Liver (tissue), 10 donors: ENCODE measurements at places on chromosomes 4 and X.

- no peak for DNase-seq
Observed at GRCh38 chr4:123168812-123169211, 227.8 kb upstream of the SPRY1 start.

- DNase-seq, result no peak
Observed at GRCh38 chrX:103210056-103210455, 4.9 kb upstream of the BEX4 start.

GRCh38 chr4:30789219-30789671 lies 69.1 kb downstream of the PCDH7 start:
- no peak for DNase-seq

DNA sequence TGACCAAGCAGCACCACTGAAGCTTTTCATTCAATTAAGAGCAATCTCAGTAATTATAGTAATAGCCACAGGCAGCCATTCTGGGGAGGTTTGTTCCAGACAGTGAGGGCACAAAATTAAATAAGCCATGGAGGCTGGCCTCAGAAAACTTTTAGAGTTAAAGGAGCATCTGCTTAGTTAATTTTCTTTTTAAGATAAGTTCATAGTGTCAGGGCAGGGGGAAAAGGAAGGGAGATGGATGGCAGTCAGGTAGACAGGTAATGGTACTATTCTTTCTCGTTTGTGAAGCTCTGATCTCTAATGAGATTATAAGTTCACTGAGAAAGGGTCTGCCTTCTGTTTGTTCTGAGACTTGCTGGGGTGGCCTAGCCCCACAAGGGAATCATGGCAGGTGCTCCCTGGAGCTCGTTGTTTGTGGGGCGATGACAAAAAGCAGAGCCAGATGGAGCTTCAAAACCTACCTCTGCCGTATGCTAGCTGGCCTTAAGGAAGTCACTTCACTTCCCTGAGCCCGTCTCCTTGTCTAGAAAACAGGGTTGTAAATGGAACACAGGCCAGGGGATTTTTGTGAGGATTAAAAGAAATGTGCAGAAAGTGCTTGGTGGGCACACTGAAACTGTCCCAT lies 44.6 kb upstream of the FGFBP2 start:
- DNase-seq, result no peak

DNA sequence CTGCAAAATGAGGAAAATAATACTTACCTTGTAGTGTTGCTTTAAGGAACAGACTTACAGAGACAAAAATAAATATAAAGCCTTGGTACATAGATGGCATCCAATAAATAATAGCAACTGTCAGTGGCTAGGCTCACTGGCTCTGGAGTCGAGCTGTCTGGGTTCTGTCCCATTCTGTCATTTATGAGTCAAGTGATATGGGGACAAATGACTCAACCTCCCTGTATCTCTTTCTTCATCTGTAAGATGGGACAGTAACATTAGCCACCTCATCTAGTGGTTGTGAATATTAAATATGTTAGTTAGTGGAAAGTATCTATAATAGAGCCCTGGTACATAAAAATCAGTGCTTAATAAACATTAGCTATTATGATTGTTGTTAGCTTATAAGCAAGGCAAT lies 16.7 kb upstream of the GATB start:
- no peak for DNase-seq

DNA sequence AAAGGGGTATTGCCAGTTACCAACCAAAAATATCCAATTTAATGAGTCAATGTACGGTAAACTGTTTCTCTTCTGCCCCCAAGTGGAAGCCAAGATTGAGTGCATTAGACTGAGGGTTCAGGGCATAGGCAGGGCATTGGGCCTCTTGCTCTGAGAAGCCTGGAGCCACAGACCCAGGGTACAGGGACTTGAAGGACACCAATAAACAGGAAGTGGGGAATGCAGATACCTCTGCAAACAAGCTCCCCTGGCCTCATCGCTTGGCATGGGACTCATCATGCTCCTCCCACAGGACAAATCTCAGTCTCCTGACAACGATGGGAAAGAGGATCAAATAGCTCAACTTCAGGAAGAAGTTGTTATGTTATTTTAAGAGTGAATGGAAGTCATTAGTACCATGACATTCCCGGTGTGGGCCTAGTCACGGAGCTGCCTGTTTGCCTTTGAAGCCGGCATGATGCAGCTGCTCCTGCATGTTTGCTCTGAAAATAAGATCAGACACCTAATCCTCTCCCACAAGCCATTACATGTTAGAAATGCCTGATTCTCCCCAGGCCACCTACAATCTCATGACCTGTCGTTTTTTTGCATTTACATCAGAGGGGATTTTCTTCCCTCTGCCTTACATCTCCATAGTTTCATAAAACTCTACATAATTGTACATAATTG lies 224.2 kb downstream of the RCHY1 start:
- no peak for DNase-seq

DNA sequence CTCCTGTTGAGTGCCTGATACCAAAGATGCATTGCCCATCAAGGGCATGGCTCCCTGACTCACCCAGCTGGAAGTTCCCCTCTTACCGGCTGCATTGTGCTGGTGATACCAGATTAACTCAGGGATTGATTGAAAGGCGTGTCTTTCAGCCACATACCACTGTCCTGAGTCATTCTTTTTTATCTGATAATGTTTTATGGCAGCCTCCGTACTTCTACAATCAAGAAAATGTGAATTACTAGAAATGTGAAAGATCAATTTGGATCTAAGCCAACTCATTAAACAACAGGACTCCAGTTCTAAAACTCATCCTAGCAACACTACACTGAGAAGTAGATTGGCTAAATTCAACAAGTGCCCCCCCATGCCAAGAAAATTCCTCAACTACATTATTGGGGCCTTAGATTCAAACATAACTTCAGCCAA lies 40.0 kb downstream of the TXK start:
- no peak for DNase-seq

DNA sequence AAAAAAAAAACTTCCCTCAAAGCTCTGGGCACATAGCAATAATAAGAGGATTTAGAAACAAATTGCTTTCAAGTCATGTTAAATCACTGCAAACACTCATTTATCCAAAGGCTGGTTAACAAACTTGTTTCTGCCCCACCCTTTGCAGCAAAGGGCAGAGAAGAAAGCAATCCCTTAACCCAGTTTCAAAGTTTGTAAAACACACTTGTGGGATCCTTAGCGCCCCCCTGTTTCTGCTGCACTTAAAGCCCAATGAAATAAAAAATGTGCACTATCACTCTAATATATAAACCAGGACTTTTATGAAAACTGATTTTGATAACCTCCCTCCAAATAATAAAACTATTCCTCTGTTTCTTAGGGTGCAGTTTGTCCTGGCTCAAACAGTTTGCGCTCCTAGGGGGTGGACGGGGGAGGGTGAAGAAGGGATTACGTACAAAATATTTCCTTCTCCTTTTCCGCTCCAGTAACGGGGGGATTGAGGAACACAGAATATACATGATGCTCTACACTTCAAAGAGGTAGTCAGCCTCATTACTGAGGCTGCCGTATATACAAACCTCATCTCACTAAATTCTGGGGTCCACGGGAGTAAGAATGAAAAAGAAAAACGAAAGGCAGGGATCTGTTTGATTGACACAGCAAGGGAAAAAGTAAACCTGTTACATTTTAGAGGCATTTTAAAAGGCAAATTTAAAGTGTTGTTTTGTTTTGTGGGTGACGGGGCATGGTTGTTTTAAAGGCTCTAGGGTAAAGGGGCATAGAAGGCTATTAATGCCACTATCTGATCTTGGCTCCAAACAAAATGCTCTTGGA lies 3.1 kb upstream of the PCDH10 start:
- no peak for DNase-seq

DNA sequence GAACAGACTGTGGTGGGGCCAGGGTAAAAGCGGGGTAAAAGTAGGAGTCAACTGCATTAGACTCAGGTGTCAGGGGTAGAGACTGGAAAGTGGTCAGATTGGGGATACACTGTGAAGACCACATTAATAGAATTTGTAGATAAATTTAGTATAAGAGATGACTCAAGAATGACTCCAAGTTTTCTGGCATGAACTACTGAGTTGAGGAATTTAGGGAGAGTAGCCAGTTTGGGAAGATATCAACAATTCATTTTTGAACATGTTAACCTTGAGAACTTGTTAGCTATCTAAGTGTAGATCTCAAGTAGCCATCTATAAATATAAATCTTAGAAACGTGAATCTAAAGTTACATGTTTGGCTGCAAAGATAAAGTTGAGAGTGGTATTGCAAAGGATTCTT lies 206.9 kb upstream of the HCCS start:
- no peak for DNase-seq

DNA sequence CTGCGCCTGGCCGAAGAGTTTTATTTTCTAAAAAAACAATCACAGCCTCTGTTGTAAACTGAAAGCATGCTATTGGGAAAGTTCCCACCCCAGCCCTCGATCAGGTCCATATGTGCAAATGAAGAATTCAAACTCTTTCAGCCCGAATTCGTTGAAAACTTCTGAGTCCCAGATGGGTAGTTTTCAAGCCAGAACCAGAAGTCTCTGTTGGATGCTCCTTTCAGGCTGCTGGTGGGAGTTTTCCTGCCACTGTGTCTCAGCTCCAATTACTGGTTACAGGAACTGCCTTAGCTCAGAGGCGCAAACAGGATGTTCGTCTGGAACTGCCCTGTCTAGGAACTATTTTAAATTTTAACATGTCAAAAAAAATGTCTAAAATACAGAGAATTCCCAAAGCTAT lies 9.3 kb upstream of the ALG13 start:
- no peak for DNase-seq

DNA sequence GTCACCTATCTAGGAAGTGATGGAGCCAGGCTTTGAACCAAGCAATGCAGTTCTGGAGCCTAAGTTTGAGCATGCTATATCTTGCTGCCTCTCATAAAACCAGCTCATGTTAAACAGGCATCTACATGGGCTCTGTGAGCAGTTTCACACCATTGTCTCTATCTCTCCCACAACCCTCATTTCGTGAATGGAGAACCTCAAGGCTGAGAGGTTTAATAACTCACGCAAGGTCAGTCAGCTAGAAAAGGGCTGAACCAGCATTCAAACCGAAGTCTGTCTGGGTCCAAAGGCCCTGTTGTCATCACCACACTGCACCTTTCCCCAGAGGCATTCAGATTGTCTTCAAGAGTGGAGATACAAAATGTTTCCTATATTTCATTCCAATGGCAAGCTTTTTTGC lies 369.2 kb downstream of the MID1IP1 start:
- DNase-seq, result no peak

DNA sequence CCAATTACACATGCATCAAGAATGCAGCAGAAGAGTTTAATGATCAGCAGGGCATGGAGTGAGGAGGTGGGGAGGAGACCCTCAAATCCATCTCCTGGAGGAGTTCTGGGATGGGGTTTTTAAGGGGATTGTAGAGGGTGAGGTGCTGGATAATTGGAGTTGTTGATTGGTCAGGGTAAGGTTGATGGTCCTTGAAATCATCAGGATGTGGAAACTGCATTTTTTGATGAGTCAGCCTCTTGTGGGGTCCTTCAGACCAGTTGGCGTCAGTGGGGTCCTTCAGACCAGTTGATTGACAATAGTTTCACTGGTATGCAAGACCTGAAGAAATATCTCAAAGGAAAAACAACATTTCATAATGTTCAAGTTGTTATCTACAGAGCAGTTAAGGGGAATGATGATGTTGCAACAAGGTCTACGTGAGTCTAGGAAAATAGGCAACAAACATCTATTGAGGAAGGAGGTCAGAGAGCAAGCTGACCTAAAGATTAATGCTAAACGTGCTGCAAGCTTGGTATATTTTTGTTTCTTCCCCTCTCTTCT lies 88.3 kb downstream of the NRK start:
- no peak for DNase-seq

DNA sequence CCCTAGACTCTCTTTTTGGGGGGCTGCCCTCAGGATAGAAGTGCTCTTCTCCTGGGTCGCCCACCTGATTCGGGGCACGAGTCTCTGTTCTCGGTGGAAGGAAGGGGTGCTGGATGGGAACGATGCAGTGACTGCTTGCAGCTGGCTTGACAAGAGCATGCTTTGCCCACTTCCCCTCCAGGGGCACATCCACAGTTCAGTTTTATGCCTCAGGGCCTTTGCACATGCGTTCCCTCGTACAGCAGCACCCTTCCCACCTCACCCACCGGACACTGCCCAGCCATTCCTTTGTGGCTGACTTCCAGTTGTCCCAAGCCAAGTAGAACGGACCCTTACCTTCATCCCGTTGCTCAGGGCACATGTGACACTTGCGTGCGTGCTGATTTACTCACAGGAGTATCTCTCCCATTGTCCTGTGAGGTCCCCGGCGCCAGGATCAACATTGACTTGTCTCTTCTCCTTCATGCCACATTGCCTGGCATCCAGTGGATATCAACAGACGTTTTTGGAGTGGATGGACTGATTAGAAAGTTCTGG lies 60.0 kb downstream of the C4orf50 start:
- DNase-seq, result no peak

GRCh38 chr4:95764961-95765360 lies 74.9 kb upstream of the PDHA2 start:
- no peak for DNase-seq

DNA sequence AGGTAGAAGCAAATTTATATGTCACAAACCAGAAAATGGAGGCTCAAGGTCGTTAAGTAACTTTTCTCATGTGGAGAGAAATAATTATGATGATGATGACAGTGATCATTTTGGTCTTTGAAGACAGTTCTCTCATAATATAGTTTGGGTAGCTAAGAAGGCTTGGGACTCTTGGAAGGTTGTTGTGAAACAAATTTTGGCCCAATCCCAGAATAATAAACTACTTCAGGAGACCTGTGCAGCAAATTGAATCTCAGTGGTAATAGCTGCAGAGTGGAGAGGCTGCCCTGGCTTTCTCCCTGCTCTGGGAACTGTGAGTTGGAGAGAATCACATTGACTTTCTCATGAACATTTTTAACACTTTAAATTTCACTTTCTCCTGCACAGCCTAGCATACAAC lies 217.2 kb upstream of the BOD1L1 start:
- DNase-seq, result no peak

DNA sequence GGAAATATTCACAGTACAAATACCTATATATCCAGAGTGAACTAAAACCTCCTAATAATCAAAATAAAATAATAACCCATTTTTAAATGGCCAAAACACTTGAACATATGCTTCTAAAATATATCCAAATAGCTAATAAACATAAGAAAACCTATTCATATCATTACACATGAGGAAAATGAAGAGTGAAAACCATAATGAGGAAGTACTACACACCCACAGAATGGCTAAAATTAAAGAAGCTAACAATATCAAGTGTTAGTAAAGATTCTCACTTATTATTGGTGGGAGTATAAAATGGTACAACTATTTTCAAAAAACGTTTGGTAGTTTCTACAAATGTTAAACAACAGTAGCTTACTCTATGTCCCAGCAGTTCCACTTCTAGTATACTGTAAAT lies 92.1 kb downstream of the KLHL13 start:
- DNase-seq, result no peak

DNA sequence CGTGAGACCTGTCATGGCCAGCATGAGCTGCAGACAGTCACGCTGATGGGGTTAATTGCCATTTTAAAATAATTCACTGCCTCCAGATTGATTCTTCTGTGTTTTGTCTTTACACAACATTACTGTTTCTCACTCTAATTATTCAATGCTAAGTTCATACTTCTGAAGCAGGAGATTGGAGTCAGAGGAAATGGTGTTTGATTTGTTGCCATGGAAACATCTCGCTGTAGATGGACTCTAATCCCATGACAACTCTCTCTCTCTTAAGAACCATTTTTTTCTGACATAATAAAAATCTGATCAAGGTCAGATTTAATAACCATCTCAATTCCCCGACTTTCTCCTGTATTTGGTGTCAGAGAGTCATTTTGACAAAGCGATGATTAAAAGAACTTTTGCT lies 209.0 kb downstream of the IDS start:
- DNase-seq, result no peak

- peak; percentile 48 for DNase-seq
Observed at GRCh38 chrX:20530406-20530921, 263.8 kb upstream of the RPS6KA3 start.

- DNase-seq, result no peak
Observed at GRCh38 chr4:126965877-126966276, 666.9 kb upstream of the INTU start.
